ENCODE measurements at places on chromosomes 3 and 15.

DNA sequence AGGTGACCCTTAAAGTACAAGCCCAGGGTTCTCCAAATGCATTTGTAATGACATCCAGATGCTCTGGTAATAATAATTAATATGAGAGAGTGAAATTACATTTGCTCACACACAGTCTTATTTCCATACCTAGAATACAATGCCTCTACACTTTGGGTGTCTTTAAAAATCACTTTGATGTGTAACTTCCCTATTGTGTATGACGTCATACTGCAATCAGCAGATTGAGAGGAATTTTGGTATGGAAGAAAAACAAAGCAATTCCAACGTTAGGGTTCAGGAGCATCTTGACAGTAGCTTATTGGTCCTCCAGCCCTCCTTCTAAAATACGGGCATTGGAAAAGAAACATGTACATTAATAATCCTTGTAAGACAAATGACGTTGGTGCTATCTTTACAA, 670.6 kb upstream of the ZNF385D start:
- DNase-seq = no peak

GRCh38 chr15:69973102-69973714, 124.5 kb downstream of the TLE3 start:
- DNase-seq = no peak

DNA sequence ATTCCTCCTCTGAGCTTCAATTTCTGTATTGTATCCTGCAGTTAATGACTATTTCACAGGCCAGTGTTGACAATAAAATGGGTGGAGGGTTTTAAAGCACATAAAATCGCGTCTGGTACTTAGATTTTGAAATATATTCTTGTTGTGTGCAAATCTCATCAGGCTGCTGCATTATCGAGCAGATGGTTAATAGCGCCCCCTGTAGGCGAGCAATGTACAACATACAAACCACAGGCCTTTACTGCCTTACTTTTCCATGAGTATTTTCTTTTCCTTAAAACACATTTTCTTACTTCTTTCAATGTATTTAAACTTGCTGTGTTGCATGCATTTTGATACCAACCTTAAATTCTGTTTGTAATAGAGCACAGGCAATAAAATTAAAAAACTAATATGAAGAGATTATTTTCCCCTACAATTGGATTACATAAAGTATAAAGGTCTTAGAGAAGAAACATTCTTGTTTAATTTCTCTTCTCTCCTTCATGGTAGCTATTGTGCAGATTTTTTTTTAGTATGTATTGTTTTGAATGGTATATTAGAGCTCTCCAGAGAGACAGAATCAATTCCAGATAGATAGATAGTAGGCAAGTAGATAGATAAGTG, 608.4 kb downstream of the CADM2 start:
- DNase-seq = no peak

DNA sequence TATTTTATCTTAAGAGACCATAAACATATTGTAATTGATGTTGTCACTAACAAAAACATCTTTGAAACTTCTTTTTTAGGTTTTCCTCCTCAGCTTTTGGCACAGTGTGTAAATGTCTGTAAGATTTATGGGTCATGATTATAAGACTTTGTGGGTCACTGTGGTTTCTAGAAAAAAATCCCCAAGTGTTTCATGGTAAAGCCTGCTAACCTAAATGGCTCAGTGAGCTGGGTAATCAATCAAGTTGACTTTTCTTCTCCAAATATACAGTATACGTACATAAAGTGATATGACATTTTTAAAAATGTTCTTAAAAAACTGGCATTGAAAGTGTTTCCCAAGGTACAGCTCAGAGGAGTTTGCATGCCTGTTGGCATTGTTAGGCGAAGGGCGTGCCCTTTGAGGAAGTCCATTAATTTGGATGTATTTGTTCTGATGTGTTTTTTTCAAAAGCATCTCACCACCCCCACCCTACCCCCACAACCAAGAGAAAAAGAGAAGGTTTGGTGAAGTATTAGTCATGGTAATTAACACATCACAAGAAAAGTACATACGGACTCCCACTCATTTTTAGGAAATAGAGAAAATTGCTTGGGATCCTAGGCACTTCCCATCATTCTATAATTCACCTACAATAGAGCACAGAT, 385.4 kb upstream of the LRRC3B start:
- DNase-seq = no peak

DNA sequence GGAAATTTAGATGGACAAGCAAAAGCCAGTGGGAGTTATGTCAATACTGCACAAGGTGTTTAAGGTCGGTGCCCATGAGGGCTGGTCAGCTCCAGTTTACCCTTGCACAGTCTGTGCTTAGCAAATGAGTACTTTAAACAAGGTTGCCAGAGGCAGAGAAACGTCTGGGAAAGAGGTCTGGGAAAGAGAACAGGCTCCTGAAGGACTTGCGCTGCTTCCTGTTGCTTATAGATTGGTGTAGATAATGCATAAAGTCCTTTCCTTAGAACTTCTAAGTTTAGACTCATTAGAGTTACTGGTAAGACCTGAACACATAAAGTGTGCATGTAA, 162.6 kb upstream of the P2RY1 start:
- no peak for DNase-seq

GRCh38 chr3:57818772-57819171, 62.7 kb downstream of the SLMAP start:
- no peak for DNase-seq

DNA sequence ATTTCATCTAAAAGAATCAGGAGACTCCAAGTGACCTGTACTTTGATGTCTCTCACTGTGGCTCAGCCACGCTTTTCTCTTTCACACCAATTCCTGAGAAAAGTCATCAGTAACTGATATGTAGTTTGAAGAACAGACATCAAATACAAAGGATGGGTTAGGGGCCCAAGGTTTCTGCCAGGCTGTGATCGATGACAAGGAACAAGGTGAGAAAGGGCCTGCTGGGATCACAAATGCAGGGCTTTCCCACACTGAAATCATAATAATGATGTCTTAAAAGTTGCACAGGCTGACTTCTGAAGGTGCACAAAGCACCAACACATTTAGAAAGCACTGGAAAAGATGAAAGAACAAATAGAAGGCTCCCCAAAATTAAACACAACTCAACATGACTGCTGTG, 396.9 kb downstream of the MAGI1 start:
- DNase-seq = no peak

DNA sequence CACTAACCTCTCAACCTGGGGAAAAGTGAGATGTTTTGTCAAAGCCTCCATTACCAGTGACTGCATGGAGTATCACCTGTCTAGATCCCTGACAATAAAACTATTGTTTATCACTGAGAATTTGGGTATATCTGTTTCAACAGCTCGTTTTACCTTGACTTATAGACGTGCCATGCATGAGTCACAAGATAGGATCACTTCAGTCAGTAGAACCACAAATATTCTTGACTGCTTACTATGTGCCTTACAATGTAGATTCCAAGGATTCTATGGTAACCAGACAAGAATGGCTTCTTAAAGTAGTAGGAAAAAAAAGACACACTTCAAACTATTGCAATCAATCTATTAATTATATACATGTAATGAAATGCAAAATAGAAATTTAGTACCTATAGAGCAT, 55.7 kb upstream of the GRM7 start:
- DNase-seq = no peak

GRCh38 chr3:141735176-141735575, 2.9 kb upstream of the RNF7 start:
- no peak for DNase-seq

DNA sequence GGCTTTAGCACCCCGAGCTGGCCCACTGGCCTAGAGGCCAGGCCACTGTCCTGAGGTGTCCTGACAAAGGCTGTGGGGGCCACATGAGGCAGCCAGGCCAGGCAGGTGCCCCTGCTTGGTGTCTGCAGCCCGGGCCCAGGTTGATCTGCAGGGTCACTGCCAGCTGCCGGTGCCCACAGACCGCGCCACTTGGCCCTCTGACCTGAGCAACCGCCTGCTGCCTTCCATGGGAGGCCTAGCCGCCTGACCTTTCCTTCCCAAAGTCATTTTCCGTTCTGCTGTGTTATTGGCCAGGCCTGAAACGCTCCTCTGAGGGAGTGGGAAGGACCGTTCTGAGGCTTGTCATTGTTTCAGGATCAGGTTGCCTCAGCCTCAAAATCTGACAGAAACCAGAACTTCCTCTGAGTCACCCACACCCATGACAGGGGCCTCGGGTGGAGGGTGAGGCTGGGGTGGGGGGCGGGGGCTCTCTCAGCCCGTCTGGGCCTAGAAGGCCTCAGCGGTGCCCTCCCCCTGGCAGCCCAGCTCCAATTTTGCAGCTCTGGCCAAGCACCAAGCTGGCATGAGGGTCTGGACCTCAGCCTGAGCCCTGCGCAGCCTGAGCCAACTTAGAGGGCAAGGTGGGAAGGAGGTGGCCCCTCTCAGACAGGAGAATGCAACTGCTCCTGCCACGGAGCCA, 140.7 kb upstream of the MEF2A start:
- no peak for DNase-seq

DNA sequence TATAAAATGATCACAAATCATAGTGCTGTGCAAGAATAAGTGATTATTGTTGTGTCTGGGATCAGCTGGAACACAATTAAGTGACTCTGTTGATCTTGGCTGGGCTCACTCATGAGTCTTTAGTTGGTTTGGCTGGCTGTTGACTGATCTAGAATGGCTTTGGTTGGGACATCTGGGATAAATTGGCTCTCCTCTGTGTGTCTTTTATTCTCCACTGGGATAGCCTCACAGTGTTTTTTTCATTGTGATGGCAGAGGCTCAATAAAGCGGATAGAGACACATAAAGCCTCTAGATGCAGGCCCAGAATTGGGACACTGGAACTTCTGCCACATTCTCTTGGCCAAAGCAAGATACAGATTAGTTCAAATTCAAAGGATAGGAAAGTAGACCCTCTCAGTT, 735.6 kb downstream of the PDCD6IP start:
- no peak for DNase-seq

DNA sequence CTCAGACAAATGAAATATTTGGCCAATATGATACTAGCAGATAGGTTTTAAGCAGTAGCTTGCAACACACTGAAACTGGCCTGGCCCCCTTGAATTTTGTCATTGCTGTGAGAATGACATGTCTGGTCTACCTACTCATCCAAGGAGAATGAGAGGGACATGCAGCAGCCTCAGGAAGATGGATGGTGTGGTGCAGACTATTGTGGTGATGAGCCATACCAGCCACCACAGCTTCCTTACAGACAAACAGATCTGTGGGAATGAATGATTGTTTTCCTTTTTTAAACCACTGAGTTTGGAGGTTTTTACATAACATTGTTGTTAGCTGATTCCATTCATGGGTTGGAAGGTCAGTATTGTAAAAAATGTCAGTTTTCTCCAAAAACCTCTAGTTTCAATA, 133.7 kb upstream of the POU1F1 start:
- no peak for DNase-seq

DNA sequence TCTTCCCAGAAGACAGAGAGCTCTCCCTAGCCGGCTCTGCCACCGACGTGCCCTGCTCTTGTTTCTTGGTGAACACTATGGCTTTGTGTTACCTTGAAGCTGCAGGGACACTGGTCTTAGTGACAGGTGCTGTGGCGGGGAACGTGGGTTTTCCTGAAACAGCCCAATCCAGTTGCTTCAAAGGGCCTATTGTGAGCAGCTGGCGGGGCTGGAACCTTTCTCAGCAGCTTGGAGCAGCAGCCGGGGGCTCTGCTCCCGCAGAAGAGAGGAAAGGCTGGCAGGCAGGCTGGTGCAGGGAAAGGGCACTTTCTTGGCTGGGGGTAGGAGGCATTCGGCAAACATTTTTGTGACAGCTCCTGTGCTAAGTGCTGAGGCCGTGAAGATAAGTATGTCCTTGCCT, 12.8 kb downstream of the MYZAP start:
- no peak for DNase-seq

- DNase-seq = no peak
Observed at GRCh38 chr3:32430900-32431299, 39.2 kb downstream of the CMTM7 start.

DNA sequence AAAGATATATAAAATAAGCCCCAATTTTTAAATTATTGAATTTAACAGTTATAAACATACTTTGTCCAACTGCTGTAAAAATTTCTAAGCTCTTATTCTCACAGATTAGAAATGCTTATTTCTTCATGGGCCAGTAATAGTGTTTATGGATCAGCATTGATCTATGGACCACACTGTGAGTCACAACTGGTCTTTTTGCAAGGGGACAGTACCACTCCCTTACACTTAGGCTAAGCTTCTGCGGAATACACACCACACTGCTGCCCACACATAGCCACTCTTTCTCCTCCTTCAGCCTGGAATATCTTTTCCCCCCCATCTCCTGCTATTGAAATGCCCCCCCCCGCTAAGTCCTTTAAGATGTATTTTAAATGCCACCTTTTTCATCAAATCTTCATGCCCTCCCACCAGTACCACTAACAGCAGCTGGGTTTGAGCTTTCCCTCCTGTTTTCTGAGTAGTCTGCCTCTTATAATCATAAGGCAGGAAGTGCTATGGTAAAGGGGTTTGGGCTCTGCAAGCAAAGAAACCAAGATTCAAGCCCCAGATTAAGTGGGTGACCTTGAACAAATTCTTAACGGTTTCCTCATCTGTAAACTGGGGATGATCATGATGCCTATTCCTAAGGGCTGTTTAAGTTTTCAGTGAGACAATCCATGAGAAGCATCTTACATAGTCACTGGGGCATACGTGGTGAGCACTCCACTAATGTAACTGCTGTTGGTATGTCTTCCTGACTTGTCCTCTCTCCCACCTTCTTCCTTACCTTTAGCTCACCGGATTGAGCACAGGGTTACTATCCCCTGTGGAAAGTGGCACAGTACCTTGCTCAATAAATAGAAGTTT, 69.2 kb downstream of the DCUN1D1 start:
- DNase-seq = no peak

DNA sequence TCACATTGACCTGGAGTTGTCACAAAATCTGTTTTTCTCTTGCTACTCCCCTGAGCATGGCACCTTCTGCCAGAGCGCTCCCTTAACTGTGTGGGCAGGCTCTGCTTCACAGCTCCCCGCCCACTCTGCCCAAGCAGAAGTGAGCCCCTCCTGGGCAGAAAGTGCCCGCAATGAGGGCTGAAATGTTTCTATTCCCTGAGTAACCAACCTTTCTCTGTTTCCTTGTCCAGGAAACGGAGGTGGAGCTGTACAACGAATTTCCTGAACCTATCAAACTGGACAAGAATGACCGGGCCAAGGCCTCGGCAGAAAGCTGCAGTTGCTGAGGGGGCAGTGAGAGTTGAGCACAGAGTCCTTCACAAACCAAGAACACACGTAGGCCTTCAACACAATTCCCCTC, 66.3 kb upstream of the ACAD9 start:
- DNase-seq = no peak

DNA sequence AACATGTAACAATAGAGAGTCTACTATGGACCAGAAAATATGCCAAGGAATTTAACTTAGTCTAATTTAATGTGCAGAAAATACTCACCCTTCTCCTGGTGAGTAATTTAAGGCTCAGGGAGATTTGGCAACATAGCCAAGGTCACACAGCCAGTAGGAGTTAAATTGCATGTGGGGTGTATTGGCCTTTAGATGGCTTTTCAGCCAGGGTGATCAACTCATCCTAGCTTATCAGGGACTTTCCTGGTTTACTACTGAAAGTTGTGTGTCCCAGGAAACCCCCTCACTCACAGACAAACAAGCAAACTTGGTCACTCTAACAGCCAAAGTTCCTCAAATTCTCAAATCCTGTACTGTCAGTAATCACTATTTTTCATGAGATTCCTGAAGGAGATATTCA, 2.6 kb upstream of the SLC9A9 start:
- no peak for DNase-seq

Measured in GM06990 (cell line).